ENCODE measurements at places on chromosomes 13 and 19.

GRCh38 chr13:72728290-72728605, 525 bp downstream of the BORA start:
- DNase-seq: no peak

- no peak for DNase-seq
Measured at GRCh38 chr13:62875118-62875640, 1459.5 kb upstream of the PCDH20 start.

DNA sequence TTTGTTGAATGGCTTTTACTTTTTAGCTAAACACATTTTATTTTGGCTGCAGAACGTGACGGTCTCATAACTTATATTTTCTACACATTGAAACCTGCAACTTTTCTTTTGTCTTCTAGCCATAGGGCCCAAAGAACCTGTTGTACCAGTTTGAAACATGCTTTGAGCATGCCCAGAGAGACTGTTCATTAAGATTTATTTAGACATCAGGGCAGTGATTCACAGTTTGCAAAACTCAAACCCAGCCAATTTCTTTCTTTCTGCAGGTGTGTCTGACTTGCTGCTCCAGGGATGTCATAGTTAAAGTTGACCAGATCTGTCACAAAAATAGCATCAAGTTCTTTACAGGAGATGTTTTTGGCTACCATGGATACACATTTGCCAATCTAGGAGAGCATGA, 22.0 kb downstream of the SAE1 start:
- DNase-seq: no peak

DNA sequence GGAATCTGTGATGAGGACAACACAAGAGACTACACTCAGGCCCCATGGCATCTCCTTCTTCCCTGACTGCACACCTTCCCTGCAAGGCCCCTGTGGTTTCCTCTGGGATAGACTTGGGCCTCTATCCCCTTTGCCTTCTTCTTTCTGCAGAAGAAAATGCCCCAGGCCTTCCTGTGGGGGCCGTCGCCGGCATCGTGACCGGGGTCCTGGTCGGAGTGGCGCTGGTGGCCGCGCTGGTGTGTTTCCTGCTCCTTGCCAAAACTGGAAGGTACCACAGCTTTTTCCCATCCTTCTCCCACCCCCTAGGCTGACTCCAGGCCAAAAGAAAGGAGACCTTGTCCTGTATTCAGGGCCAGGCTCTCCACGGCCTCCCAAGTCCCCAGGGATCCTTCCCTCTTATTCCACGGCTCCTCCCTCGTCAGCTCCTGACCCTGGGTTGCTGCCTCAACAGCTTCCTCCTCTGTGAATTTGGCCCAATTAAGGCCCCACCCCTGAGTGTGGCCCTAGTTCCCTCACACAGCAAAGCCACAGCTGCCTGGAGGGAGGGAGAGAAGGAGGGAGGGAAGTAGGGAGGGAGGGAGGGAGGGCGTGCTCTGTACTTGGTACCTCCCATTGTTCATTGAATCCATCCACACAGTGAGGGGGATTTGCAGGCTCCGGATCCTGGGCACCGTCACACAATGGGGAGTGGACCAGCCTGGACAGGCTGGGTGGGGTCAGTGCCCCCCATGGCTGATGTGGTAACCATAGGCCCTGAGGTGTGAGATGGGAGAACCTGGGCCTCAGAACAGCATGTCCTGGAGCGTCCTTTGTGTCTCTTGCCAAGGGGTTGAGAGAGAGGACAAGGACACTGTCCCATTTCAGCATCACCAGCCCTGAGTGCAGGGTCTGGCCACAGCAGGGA, 12.5 kb downstream of the CEACAM3 start:
- no peak for DNase-seq

GRCh38 chr13:38167164-38167822, 182.4 kb upstream of the UFM1 start:
- no peak for DNase-seq

- DNase-seq: no peak
Measured at GRCh38 chr13:112917056-112917664, 51.9 kb upstream of the MCF2L start.

GRCh38 chr19:10352764-10353671, 13.6 kb upstream of the ICAM3 start:
- DNase-seq: no peak

DNA sequence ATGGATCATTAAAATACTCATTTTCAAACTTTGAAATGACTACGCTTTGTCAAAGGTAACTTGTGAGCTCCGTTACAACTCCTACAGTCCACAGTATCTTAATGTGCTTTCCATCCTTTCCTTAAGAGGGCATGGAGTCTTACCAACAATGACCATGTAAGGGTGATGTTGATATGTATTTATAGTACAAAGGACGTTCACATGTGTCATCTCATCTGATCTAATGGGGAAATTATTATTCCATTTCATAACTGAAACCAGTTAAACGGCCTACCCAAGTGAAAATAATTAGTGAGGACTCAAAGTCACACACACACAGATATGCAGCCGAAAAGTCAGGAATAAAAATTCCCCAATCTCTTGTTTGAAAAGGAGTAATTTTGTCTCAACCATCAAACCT, 9.6 kb downstream of the USP12 start:
- DNase-seq: no peak

DNA sequence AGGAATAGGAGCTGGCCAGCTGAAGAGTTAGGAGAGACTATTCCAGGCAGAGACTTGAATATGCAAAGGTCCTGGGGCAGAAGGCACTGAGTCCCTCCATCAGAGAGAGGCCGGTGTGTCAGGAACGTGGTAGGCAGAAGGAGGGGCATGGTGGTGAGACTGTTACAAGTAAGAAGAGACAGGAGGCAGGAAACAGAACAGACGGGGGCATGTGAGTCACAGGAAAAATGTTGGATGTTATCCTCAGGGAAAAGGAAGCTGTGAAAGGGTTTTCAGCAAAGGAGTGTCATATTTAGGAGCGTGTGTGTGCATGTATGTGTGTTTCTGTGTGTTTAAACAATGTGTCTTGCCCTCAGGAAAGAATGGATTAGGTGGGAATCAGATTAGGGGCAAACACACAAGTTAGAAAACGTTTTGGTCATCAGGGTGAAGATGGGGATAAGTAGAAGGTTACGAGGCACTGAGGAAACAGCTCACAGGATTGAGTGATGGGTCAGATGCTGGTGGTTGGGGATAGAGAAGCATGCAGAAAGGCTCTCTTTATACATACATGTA, 1.1 kb downstream of the EDDM13 start:
- no peak for DNase-seq

DNA sequence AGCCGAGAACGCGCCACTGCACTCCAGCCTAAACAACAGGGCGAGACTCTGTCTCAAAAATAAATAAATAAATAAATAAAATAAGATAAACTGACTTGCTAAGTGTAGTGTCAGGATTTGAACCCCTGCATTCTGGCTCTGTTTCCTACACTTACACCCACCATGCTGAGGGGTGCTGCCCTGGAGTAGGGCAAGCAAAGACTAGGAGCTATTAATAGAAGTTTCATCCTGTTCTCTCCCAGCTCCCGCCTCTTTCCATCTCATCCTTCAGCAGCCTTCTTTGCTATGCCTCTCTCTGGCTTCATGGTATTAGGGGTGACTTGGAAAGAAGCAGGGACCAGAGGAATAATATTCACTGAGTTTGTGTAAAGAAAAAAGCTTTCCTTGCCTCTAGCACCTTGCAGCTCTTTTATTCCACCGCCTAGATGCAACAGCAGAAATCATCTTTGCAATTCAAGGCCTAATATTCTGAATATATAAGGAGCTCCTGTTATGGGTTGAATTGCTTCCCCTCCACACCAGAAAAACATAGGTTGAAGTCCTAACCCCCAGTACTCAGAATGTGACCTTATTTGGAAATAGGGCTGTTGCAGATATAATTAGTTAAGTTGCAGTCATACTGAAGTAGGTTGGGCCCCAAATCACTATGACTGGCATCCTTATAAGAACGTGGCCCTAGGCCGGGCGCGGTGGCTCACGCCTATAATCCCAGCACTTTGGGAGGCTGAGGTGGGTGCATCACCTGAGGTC, 8.7 kb upstream of the PLAUR start:
- DNase-seq: no peak

DNA sequence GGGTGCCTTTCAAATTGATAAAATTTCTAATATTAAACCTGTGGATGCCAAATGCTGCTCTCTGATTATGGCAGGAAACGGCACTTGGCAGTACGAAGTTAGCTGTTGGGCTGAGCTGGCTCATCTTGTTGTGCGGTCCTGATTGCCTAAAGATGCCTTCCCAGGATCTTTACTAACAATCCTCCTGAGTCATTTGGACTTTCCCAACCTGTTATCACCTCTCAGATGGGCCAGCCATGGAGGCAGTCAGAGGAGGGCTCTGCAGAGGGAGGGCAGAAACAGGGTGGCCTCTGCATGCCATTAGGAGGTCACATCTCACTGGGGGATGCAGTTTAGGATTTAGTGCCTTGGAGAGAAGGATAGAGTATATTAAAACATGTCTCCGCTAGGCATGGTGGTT, 27.3 kb downstream of the ALOX5AP start:
- no peak for DNase-seq

DNA sequence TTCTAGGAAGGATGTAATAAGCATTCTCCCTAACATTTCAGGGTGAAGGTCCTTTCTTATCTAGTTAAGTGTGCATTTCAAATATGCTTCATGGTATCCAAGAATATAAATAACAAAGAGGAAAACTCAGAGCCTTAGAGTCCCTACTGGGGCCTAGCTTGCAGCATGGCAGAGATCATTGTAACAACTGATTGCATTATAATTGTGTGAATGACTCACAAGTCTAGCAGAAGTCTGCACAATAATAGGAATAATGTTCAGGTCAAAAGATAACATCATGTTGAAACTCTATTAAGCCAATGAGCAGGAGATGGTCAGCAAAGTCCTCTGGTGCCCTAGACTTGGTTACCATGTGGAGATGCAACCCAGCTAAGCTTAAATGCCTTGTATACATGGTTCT, 3.4 kb downstream of the POSTN start:
- DNase-seq: no peak

GRCh38 chr19:13208672-13209483, 58.7 kb downstream of the IER2 start:
- DNase-seq: no peak

DNA sequence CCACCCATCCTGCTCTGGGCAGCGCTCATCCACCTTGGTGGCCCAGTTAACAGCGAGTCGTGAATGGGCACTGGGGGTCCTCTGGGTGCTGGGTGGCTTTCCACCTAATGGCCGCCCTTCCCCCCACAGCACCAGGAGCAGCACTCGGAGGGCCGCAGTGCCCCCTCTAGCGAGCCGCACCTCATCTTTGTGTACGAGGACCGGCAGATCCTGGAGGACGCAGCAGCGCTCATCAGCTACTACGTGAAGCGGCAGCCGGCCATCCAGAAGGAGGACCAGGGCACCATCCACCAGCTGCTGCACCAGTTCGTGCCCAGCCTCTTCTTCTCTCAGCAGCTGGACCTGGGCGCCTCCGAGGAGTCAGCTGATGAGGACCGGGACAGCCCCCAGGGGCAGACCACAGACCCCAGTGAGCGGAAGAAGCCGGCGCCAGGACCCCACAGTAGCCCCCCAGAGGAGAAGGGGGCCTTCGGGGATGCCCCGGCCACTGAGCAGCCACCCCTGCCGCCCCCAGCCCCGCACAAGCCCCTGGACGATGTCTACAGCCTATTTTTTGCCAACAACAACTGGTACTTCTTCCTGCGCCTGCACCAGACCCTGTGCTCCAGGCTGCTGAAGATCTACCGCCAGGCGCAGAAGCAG, 19.3 kb upstream of the F2RL3 start:
- no peak for DNase-seq

All from epithelial cell of proximal tubule (primary cell).